GM23338 (cell line): ENCODE measurements at places on chromosomes 2 and 18. TPM values are rescaled to one million over a fixed set of nuclear protein-coding genes. Genes with fewer than 3 reads are reported as not detected.
A peak's percentile ranks its signal among the peaks of the same experiment; 100 is the strongest.

DNA sequence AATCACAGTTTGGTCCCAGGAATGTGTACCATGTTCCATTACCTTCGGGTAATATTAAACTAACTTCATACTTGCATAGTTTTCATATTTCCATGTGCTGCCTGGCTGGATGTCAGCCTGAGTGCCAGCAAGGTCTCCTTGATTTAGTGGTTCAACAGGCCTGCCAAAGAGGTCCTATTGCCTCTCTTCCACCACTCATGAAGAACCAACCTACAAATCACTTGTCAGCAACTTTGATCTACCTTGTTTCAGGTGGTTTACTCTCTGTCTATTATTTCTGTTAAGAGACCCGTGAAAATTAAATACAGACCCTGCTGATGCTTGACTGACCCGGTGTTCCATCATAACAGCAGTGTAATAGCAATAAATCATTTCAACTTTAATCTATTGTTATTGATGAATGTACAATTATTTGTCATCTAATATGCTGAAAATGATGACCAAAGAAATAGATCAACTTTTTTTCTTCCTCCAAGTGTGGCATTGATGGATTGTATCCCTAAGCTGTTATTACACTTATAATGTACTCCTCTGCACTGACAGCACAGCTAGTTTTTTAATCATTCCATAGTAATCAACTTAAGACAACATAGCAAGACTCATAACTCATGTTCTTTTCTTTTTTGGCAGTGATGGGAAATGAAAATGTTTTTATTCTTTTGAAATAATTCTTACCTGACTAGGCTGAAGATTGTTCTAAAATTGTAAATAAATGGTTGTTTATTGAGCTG lies 1220.2 kb upstream of the ACVR2A start:
- H3K4me3 ChIP-seq, result no peak overlapping the region
- H3K36me3 ChIP-seq, result no peaks in the 10 kb centered on the region
- no peak for DNase-seq
- H3K27ac ChIP-seq, result no peak overlapping the region
- no peaks in the 10 kb centered on the region for H3K4me1 ChIP-seq

DNA sequence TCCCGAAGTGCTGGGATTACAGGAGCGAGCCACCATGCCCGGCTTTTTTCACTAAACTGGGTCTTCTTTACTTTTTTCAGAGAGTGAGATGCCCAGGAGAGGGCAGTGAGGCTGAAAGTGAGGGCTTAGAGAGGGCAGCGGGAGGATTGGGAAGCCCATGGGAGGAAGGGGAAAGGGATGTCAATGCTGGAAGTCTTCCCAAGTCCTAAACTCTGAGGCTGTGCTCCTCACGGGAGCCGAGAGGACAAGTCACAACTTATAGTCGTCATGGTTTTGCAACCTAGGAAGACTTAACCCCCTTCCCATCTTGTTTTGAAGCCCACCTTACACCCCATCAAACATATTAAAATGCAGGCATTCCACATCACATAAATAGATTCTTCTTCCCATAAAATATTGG lies 15.1 kb upstream of the MEP1B start:
- H3K27me3 ChIP-seq, result no peaks in the 10 kb centered on the region
- H3K4me1 ChIP-seq, result no peaks in the 10 kb centered on the region
- H3K36me3 ChIP-seq, result no peaks in the 10 kb centered on the region

DNA sequence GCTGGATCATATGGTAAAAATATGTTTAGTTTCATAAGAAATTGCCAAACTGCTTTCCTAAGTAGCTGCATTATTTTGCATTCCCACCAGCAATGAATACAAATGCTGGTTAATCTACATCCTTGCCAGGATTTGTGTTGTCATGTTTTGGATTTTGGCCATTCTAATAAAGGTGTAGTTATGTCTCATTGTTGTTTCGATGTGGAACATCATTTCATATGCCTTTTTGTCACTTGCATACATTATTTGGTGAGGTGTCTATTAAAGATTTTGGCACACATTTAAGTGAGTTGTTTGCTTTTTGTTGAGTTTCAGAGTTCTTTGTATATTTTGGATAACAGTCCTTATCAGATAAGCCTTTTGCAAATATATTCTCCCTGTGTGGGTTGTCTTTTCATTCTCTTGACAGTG lies 299.2 kb upstream of the TFPI start:
- no peaks in the 10 kb centered on the region for H3K36me3 ChIP-seq
- no peaks in the 10 kb centered on the region for H3K4me1 ChIP-seq
- DNase-seq, result no peak
- H3K27ac ChIP-seq, result no peak overlapping the region

- no peak overlapping the region for H3K4me3 ChIP-seq
- no peaks in the 10 kb centered on the region; the same call in 1 of the 2 replicates for H3K36me3 ChIP-seq
- no peak overlapping the region for H3K27ac ChIP-seq
- peaks cover 13% of the 10 kb centered on the region for H3K27me3 ChIP-seq
- H3K4me1 ChIP-seq, result peaks cover 36% of the 10 kb centered on the region
Measured at GRCh38 chr18:23141104-23141999, 6.1 kb downstream of the CABLES1 start.

DNA sequence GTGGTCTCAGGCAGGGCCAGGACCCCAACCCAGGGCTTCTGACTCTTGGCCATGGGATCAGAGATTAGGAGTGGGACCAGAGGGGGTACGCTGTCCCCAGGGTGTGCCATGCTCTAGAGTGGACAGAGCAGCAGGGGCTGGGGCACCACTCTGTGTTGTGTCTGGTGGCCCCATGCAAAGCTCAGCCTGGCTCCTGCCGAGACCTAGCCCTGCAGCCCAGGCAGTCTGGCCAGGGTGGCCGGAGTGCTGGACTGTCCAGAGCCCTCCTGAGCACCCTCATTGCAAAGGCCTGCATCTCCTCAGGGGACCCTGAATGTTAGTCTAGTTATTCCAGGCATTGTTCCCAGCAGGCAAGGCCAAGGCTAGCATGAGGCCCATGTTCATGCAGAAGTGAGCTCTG lies 162.3 kb downstream of the TNS1 start:
- no peak for DNase-seq
- H3K27me3 ChIP-seq, result no peaks in the 10 kb centered on the region
- no peaks in the 10 kb centered on the region for H3K36me3 ChIP-seq
- no peak overlapping the region for H3K4me3 ChIP-seq

The KIF3C gene
- total RNA-seq, result 34.6 and 40.0 TPM in 2 replicates

The R3HDM1 gene
- total RNA-seq, result 63.1 and 65.2 TPM in 2 replicates

DNA sequence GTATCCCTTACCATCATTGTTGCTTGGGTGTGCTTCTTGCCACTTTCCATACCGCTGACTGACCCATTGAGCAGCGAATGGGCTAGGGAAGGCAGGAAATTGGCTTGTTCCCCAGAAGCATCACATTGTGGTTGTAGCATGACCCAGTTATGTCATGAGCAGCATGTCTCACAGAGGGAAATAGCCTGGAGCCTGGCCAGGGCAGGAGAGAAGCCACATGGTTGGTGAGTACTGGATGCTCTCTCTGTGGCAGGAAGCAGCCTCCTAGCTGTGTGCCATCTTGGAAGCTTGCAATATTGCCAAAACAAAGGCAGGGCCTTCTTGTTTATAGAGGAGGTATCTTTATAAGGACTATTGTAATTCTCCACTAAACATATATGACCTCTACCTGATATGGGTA lies 482.6 kb downstream of the PIK3C3 start:
- no peak overlapping the region for H3K27ac ChIP-seq
- H3K4me3 ChIP-seq, result no peak overlapping the region
- no peak for DNase-seq
- no peaks in the 10 kb centered on the region for H3K36me3 ChIP-seq
- no peaks in the 10 kb centered on the region for H3K27me3 ChIP-seq
- H3K4me1 ChIP-seq, result no peaks in the 10 kb centered on the region

- DNase-seq, result peak; percentile 81
- no peaks in the 10 kb centered on the region for H3K36me3 ChIP-seq
- H3K27me3 ChIP-seq, result peaks cover 100% of the 10 kb centered on the region
- H3K4me3 ChIP-seq, result peak overlapping the region; percentile 66
Measured at GRCh38 chr2:44936715-44937687, 4.5 kb upstream of the SIX3 start.

The RNF149 gene
- total RNA-seq, result 42.4 and 47.6 TPM in 2 replicates

The ANKRD62 gene
- total RNA-seq, result not detected in 2 replicates

- peaks cover 36% of the 10 kb centered on the region for H3K27me3 ChIP-seq
- H3K36me3 ChIP-seq, result no peaks in the 10 kb centered on the region
- no peak overlapping the region for H3K27ac ChIP-seq
- peak; percentile 96 for DNase-seq
Measured at GRCh38 chr18:34158881-34159690, 65.6 kb downstream of the NOL4 start.

GRCh38 chr2:197170208-197170607 lies 140.4 kb downstream of the ANKRD44 start:
- H3K27me3 ChIP-seq, result no peaks in the 10 kb centered on the region
- no peak overlapping the region for H3K4me3 ChIP-seq
- H3K4me1 ChIP-seq, result no peaks in the 10 kb centered on the region
- H3K36me3 ChIP-seq, result no peaks in the 10 kb centered on the region
